Hepatic stellate cell (primary cell): ENCODE measurements at places on chromosomes 11 and 22.

- no peak for DNase-seq
These were observed 5.1 kb upstream of the B4GALNT4 start for GRCh38 chr11:363948-364761.

- no peak for DNase-seq
These were observed 84.0 kb downstream of the GGTLC2 start for GRCh38 chr22:22728382-22728781.

DNA sequence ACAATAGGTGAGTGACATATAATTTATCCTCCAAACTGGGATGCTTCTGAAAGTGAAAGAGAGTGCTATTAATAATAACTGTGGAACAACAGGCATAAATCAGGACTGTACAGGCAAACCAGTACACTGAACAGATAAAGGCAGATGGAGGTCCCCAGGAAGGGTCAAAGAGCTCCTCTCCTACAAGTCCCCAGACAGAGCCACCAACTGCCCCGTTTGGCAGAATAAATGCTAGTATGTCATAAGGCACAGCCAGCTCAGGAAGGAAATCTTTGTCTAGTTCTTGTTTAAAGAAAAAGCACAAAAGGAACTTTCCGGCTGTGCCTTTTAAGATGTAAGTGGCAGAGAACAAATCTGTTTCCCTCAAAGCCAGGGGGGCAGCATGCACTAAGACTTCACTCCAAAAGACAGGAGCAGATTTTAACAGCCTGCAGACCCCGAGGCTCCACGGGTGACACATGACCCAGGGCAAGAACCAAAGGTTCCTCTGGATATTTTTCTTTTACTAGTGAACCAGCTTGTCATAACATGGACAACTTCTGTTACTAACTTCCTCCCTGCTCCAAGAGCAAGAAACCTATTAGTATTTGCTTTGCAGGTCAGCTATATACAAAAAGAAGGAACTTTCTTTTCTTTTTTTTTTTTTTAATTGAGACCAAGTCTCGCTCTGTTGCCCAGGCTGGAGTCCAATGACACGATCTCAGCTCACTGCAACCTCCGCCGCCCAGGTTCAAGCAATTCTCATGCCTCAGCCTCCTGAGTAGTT is 50.2 kb downstream of the MYH9 start:
- DNase-seq, result no peak

DNA sequence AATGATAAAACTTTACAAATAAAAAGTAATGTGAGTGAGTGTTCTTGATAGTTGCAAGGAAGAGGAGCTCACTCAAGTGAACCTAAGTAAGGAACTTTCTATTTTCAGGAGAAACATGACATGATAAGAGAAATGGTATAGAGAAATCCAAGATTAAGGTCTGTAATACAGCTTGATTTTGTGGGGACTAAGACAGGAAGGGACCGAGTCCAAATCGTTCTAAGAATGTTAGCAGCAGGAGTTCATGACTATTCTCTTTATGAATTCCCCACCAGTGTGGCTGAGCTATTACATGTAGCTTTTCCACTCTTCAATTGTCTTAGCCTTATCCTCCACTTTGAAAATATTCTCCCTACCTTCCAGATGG is 698.6 kb upstream of the ARHGAP42 start:
- DNase-seq, result no peak

GRCh38 chr11:35009944-35010342 is 93.5 kb downstream of the PDHX start:
- no peak for DNase-seq

- DNase-seq, result no peak
These were observed 328.5 kb downstream of the CNTN5 start for GRCh38 chr11:99349151-99349673.

GRCh38 chr11:77968337-77968736 is 26.1 kb downstream of the INTS4 start:
- DNase-seq, result no peak

DNA sequence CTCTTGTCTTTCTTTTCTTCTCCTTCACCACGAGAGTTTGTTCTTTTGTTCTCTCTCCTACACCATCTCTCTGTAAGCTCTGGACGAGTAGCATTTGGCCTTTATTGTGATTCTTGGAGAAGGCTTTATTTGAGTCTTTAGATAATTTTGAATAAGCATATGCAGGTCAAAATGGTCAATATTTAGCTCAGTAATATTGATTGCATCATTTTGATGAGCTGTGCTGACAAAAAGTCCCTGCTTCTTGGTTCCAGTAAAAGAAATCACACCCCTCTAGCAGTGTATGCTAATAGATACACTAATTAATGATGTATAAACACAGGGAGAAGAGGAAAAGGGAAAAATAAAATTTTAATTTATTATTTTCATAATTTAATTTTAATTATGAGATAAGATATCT is 25.8 kb upstream of the MUC15 start:
- no peak for DNase-seq
